ENCODE measurements at places on chromosomes 12 and 14. TPM values are rescaled to one million over a fixed set of nuclear protein-coding genes. Genes with fewer than 3 reads are reported as not detected.

GRCh38 chr12:6384499-6385436, 806 bp downstream of the LTBR start:
- no peak for DNase-seq
- no peaks in the 10 kb centered on the region for H3K4me1 ChIP-seq
- H3K27ac ChIP-seq, result peak overlapping the region; percentile 57
- H3K4me3 ChIP-seq, result no peak overlapping the region
- H3K27me3 ChIP-seq, result peaks cover 4% of the 10 kb centered on the region
- H3K36me3 ChIP-seq, result no peaks in the 10 kb centered on the region

DNA sequence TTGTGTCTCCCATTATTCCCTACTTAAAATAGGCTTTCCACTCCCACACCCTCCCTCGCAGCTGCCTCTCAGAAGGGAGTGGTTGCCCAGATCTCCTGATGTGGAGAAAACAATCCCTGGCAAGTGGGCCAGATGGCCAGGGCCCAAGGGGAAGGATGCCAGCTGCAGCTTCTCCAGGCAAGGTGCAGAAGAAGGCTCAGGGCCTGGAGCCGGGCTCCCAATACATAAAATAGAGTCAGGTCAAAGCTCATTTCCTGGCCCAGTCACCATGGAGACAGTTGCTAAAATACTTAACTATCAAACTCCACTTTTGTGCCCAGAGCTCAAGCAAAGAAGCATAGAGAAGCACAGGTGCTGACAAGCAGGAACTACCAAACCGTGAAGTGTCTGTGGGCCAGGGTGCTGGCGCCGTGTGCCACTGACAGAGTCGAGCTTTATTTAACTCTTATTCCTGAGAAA, 45.7 kb upstream of the ITPR2 start:
- H3K27me3 ChIP-seq, result peaks cover 2% of the 10 kb centered on the region
- H3K27ac ChIP-seq, result no peak overlapping the region
- H3K4me1 ChIP-seq, result peaks cover 12% of the 10 kb centered on the region

The TMEM52B gene
- not detected for total RNA-seq

The ACOT6 gene
- not detected for total RNA-seq

GRCh38 chr12:25041006-25041741, 92.3 kb upstream of the BCAT1 start:
- no peak for DNase-seq
- peak overlapping the region; percentile 37 for H3K27ac ChIP-seq
- no peak overlapping the region for H3K4me3 ChIP-seq

DNA sequence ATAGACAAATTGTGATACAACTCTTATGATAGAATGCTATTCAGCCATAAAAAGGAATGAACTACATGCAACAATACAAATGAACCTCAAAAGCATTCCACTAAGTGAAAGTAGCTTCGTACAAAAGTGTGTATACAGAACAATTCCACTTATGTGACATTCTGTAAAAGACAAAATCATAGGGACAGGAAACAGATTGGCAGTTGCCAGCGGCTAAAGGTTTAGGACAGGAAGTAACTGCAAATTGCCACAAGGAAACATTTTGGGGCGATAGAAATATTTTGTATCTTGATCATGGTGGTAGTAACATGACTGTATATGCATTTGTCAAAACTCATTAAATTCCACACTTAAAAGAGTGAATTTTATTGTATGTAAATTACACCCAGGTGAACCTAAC, 113.4 kb downstream of the CAPZA3 start:
- H3K4me1 ChIP-seq, result peaks cover 6% of the 10 kb centered on the region
- H3K4me3 ChIP-seq, result no peak overlapping the region
- no peak for DNase-seq
- no peaks in the 10 kb centered on the region for H3K27me3 ChIP-seq

- no peak for DNase-seq
- no peaks in the 10 kb centered on the region for H3K27me3 ChIP-seq
- H3K27ac ChIP-seq, result no peak overlapping the region
- H3K4me3 ChIP-seq, result no peak overlapping the region
- H3K4me1 ChIP-seq, result peaks cover 14% of the 10 kb centered on the region
Measured at GRCh38 chr14:97976861-97977260, 1179.7 kb downstream of the VRK1 start.

GRCh38 chr12:45481746-45482145, 247.8 kb upstream of the ARID2 start:
- DNase-seq, result no peak
- no peak overlapping the region for H3K4me3 ChIP-seq
- peaks cover 3% of the 10 kb centered on the region for H3K36me3 ChIP-seq

DNA sequence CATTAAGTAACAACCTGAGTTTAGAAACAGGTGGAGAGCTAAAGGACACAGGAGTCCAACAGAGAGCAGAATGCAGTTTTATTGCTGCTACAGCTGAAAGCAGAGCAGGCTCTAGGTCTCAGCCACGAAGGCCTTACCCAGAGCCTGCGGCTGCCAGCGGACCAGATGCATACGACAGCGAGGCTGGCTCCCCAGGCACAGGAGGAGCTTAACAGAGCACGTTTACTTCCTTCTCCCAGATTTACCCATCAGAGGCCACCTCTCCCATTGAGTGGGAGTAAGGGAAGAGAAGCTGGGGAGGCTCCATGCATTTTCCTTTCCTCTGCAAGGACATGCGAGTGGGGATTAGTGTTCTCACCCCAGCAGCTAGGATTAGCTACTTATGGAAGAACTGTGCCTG, 22.6 kb downstream of the DYNC1H1 start:
- H3K27me3 ChIP-seq, result no peaks in the 10 kb centered on the region
- DNase-seq, result no peak
- H3K27ac ChIP-seq, result no peak overlapping the region
- no peaks in the 10 kb centered on the region for H3K4me1 ChIP-seq
- H3K4me3 ChIP-seq, result no peak overlapping the region

- H3K27ac ChIP-seq, result no peak overlapping the region
- no peaks in the 10 kb centered on the region for H3K36me3 ChIP-seq
- no peak for DNase-seq
- H3K4me3 ChIP-seq, result no peak overlapping the region
- H3K27me3 ChIP-seq, result peaks cover 19% of the 10 kb centered on the region
Measured at GRCh38 chr14:104895786-104896661, 28.7 kb upstream of the PLD4 start.

The PTCSC3 gene
- not detected for total RNA-seq

- H3K36me3 ChIP-seq, result peaks cover 16% of the 10 kb centered on the region
- no peaks in the 10 kb centered on the region for H3K4me1 ChIP-seq
- DNase-seq, result no peak
- no peak overlapping the region for H3K27ac ChIP-seq
- H3K4me3 ChIP-seq, result no peak overlapping the region
Measured at GRCh38 chr12:56600753-56601152, 29.4 kb downstream of the BAZ2A start.

DNA sequence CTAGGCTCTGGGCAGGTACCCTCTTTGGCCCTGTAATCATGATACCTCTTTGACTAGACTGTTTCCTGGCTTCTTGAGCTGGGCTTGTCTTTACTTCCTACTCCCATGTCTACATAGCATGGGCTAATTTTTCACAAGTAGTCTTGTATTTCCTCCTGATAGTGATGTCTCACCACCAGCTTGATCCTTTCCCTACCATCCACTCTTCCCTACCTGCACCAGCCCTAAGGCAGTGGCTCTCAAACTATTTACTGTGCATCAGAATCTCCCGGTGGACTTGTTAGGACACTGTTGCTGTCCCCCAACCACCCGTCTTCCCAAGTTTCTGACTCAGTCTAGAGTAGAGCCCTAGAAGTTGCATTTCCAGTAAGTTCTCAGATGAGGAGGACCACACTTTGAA, 162.7 kb upstream of the AMIGO2 start:
- no peak overlapping the region for H3K27ac ChIP-seq
- DNase-seq, result no peak
- H3K27me3 ChIP-seq, result no peaks in the 10 kb centered on the region
- H3K36me3 ChIP-seq, result no peaks in the 10 kb centered on the region
- no peaks in the 10 kb centered on the region for H3K4me1 ChIP-seq

The ZNF740 gene
- total RNA-seq, result 59.6 TPM

The HOXC4 gene
- 5.6 TPM for total RNA-seq

DNA sequence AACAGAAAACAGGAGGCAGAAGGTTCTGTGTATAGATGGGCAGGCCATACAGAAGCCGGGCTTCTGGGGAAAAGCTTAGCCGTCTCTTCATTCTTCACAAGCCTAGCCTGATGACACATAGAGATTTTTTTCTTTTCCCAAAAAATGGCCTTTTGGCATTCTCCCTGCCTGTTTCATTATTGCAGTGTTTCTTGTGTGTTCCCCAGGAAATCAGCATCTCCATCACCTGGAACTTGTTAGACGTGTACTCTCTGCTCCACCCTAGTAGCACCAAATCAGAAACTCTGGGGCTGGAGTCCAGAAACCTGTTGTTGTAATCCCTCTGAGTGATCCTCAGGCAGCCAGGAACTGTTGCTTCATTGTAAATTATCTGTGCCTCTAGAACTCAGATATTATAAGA, 388.1 kb downstream of the CCDC91 start:
- no peak for DNase-seq
- H3K27me3 ChIP-seq, result no peaks in the 10 kb centered on the region
- H3K36me3 ChIP-seq, result no peaks in the 10 kb centered on the region
- H3K4me1 ChIP-seq, result no peaks in the 10 kb centered on the region
- no peak overlapping the region for H3K4me3 ChIP-seq
- H3K27ac ChIP-seq, result no peak overlapping the region

The CLEC2A gene
- not detected for total RNA-seq

DNA sequence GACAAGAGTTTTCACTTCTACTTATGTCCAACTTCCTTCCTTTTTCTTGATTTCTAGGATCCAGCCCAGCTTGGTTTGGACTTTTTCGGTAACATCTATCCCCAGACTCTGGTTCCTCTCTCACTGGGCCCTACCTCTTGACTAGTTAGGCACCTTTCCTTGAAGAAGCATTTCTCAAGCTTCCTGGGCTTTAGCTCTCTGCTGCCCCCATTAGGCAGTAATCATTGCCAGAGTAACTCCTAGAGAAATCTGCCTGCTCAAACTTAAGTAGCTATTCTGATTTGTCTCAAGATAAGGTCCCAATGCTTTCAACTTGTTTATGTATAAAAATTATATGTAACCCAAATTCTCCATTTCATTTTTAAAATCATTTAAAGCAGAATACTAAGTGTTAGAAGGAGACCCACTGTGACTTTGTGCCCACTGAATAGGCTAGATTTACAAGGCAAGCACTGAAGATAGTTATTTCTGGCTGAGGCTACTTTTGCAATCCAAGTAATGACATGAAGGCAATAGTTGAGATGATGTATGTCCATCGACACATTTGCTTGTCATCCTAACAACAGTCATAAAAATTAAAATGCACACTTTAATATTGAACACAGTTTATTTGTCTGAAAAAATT, 275.0 kb upstream of the G2E3 start:
- no peak overlapping the region for H3K27ac ChIP-seq
- peaks cover 2% of the 10 kb centered on the region for H3K36me3 ChIP-seq
- H3K4me3 ChIP-seq, result no peak overlapping the region
- H3K4me1 ChIP-seq, result no peaks in the 10 kb centered on the region
- peak; percentile 50 for DNase-seq
- no peaks in the 10 kb centered on the region for H3K27me3 ChIP-seq

- no peak overlapping the region for H3K27ac ChIP-seq
- H3K36me3 ChIP-seq, result no peaks in the 10 kb centered on the region
- peaks cover 29% of the 10 kb centered on the region for H3K4me1 ChIP-seq
- H3K27me3 ChIP-seq, result no peaks in the 10 kb centered on the region
Measured at GRCh38 chr14:92495027-92495426, 18.6 kb upstream of the RIN3 start.

DNA sequence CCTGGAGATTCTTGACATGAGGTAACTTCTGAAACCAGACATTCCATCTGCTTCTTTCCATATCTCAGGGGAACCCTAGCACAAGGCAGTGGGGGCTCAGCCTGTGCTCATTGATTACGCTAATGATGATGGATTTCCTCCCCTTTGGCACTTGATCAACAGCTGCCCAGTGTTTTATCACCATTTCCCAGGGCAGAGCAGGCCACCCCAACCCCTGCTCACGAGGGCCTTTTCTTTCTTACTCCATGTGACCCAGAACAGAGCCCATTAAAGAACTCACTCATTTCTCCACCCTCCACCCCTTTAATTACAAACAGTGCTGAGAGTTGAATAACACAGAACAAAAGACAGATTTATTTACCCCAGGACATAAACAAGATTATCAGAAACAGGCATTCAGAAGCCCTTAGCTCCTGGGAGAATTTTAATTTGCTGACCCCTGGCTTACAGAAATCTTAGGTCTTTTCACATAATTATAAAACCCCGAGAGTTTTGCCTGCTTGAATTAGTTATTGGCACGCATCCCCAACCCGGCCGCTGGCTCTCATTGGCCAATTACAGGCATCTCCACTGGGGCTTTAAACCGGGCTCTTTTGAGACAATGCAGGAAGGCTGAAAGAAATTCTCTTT, 32.0 kb upstream of the CCDC60 start:
- no peaks in the 10 kb centered on the region for H3K27me3 ChIP-seq
- H3K27ac ChIP-seq, result peak overlapping the region; percentile 12
- no peak for DNase-seq
- peaks cover 24% of the 10 kb centered on the region for H3K4me1 ChIP-seq
- H3K36me3 ChIP-seq, result no peaks in the 10 kb centered on the region

The PRICKLE1 gene
- 9.3 TPM for total RNA-seq

DNA sequence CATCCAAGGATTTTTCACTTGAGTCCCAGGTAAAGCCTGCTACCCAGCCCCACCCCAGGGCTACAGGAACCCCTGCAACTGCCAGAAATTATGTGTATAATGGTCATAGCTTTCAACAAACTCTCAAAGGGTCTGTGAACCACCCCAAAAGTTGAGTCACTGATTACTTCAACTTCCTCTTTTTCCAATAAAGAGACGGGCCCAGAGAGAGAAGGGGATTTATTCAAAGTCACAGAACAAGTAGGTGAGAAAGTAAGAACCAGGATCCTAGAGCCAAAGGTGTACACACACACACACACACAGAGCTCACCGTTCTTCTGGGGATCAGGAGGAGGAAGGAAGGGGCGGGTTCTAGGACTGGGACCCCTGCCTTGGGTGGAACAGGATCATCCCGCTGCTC, 4.8 kb upstream of the ITPK1 start:
- no peak for DNase-seq
- H3K27me3 ChIP-seq, result no peaks in the 10 kb centered on the region
- H3K36me3 ChIP-seq, result no peaks in the 10 kb centered on the region

DNA sequence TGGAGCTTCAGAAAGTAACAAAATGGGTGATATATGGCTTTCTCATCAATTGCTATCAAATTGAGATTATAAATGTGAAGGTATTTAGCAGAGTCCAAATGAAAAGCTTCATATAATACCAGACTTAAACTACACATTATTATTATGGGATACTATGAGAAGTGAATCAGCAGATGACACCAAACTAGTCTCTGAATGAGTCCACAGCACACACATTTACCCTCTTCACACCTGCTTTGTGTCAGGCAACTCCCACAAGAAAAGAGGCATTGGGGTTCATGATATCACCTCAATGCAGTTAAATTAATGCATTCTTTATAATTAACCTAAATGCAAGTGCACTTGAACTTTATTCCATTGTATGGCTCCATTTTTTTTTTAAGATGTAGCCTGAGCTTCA, 330.5 kb downstream of the BCL11B start:
- no peak for DNase-seq
- peaks cover 11% of the 10 kb centered on the region for H3K27me3 ChIP-seq
- H3K4me1 ChIP-seq, result peaks cover 5% of the 10 kb centered on the region

DNA sequence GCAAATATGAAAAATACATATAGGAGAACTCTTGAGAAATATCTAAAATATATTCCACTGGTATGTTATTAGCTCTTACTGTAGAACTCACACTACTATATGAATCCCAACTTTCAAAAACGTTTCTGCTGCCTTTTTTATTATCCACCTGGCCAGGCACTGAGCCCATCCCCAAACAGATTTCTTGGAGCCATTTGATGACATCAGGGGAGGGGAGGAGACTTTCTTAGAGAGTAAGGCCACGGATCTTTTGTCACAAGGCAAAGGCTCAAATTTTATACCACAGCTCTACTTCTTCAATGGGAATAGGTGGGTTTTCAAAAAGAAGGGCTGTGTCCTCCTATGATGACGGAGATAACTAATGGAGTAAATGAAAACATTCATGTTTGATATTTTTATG, 83.0 kb downstream of the SLC25A21 start:
- H3K36me3 ChIP-seq, result no peaks in the 10 kb centered on the region
- H3K27me3 ChIP-seq, result no peaks in the 10 kb centered on the region
- DNase-seq, result no peak
- H3K4me1 ChIP-seq, result no peaks in the 10 kb centered on the region

The SLC10A1 gene
- total RNA-seq, result not detected
